ENCODE measurements at places on chromosomes 12 and 14.

DNA sequence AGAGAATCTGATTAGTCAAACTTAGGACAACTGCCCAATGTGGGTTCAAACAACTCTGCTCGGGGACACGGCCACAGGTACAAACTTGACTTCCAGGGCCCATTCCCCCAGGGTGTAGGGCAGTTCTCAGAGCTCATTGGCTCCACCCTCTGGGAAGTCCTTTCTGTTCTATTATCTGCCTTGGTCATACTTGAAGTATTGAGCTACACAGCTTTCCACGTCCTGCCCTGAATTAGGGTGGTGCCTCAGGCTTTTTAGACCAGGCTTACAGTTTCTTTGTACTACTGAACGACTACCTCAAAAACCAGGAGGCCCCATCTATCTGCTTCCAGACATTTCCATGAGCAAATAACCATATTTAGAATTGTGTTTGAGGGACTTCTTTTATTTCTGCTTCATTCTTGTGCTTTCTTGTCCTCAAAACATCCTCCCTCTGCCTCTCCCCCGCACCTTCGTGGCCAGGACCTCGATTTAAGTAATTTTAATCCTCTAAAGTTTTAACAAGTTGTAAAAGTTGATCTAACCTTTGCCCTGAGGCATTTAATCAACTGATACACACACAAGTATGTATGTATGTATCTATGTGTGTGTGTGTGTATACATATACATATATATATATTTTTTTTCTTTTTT is 281.7 kb upstream of the AMIGO2 start:
- peak; percentile 44 for DNase-seq

- no peak for DNase-seq
Measured at GRCh38 chr12:91381309-91381804, 198.7 kb upstream of the DCN start.

- DNase-seq: peak; percentile 58
Measured at GRCh38 chr14:73591690-73592449, at the start of gene ACOT4. Gene ACOT4, plus strand, starts transcription at chr14:73591873. Its CDS starts 87 bp downstream, at chr14:73591960.

DNA sequence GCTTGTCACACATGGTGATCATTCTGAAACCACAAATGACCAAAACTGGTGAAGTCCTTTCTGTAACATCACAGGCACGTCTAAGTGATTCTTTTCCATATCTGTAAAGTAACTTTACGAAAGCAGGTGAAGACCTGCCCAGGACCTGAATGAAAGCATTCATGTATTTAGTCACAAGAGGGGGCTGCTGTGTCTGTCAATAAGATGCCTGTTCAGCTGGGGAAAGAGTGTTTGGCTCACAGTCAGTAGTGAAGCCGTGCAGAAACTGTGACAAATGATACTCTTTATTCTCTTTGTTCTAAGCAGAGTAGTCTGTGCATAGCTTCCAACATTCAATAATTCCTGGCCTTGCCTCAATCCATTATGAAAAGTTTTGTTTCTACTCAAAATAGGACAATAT is 373.5 kb upstream of the OR4E1 start:
- DNase-seq: peak; percentile 11

DNA sequence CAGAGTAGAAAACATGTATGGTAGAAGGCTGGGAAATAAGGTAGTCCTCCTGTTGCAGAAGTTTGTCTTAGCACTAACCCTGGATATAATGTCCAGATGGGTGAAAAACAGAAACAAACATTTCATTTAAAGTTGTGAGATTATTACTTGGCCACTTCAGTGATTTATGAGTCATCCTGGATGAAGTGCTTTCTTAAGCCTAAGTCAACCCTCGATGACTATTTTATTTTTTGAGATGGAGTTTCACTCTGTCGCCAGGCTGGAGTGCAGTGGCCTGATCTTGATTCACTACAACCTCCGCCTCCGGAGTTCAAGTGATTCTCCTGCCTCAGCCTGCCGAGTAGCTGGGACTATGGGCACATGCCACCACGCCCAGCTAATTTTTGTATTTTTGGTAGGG is 10.2 kb downstream of the DLST start:
- no peak for DNase-seq

GRCh38 chr12:116958402-116959197 is 47.9 kb downstream of the FBXW8 start:
- no peak for DNase-seq

DNA sequence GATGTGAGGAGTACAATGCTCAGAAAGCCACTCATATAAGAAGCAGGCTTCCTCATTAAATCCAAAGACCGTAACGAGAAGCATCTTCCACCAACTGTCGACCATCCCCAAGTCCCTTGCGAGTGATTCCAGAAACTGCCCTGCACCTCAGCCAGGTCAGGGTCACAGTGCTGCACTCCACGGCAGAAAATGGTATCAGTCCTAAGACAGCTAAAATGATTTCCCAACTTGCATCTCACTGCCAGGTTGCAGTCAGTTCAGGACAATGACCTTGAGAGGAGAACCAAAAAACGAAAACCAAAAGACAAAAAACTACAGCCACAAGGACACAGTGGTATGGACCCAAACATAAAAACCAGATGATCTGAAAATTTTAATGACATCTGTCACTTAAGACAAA is 20.6 kb downstream of the SBNO1 start:
- no peak for DNase-seq

DNA sequence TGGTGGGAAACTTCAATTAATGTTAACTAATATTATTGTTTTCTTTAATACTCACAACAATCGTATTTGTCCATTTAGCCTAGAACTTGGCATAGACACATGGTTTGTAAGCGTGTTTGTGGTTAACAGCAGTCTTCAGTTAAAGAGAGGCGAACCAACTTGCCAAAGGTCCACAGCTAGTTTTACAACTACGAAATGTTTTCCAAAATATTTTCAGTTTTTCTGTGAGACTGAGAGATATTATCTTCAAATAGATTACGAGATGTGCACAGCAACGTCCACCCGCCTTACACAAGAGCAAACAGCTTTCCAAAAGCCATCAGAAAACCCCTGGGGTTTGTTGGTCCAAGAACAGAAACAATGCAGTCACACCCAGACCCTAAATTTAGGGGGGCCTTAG is 58.6 kb upstream of the RASSF3 start:
- DNase-seq: no peak

- DNase-seq: no peak
Measured at GRCh38 chr12:131737150-131737827, 26.4 kb downstream of the SFSWAP start.

DNA sequence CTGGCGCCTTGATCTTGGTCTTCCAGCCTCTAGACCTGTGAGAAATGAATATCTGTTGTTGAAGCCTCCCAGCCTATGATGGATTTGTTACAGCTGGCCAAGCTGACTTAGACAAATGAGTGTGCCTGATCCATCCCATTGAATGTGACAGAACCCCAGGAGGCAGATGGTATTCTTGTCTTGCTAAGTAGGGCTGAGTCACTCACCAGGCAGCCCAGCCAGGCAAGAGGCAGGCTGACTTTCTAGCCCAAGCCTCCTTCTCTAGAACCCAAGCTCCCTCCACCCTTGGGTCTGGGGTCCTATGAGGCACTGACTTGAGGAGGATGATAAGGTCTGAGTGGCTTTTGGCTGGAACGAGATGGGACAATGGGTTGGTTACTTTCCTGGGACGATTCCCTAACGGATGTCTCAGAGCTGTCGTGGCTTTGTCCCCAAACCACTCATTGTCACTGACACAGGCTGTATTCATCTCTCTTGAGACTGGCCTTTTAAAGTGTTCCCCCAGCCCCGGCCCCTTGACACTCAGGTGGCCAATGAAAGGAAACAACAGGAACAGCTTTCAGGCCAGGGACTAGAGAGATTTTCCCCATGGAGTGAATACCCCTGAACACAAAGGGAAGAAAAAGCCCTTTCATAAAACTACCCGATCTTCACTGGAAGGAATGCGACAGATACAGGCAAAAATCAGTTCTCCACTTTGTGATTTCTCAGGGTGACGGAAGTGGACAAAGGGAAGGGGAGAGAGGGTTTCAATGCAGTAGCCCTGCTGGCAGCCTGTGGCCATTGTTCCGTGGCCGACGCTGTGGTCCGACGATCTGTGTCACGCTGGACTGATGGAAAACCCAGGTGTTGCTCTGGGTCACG is 264.2 kb downstream of the AACS start:
- no peak for DNase-seq

DNA sequence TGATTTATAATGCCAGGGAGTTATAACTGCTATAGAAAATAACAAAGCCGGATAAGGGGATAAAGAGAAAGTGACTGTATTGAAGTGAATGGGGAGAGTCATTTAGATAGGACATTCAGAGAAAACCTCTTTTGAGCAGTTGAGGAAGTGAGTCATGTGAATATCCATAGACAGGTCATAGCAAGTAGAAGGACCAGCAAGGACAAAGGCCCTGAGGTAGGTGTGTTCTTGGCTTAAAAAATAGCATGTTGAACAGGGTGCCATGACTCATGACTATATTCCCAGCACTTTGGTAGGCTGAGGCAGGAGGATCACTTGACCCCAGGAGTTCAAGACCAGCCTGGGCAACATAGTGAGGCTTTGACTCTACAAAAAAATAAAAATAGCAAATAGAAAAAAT is 51.5 kb upstream of the RAP1B start:
- no peak for DNase-seq

- no peak for DNase-seq
Measured at GRCh38 chr12:111359231-111359913, 9.5 kb downstream of the PHETA1 start.

- peak; percentile 87 for DNase-seq
Measured at GRCh38 chr14:75561013-75561432, 17.4 kb upstream of the FLVCR2 start.

- no peak for DNase-seq
Measured at GRCh38 chr14:80762641-80763228, 178.8 kb downstream of the CEP128 start.

DNA sequence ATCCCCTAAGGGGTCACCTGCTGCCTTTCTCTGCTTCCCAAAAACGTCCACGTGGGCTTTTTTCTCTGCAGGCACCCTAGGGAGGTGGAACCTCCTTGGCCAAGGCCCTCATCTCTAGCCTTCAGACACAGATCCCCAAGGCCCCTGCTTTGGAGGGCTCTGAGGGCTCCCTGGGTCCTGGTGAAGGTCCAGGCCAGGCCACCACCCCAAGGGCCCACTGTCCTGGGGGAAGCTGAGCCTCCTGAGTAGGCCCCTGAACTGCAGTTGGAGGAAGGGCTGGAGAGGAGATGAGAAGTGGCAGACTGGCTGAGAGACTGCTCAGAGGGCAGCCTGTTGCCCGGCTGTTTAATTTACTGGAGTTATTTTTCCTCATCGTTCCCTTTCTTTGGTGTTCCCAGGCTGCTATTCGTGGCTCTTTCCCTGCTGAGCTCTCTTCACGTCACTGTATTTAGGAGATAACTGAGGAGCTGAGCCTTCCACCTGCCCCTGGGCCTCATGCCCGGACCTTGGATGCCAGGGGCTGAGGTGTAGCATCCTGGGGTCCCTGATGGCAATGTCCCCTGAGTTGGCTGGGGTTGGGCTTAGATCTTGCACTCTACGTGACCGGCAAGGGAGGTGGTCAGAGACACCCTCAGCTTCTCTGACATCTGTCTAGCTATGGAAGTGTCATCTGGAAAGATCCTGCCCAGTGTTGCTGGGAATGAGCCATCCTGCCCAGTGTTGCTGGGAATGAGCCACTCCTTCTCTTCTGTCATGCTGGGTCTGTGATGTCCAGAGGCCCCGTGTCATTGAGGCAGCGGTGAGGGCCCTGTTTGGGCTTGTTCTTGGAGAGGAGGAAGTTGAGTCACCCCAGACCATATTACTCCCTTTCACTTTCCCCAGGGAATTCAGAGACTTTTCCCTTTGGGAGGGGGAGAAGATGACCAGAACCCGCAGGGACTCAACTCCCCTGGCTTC is 139.8 kb downstream of the TSPAN9 start:
- DNase-seq: no peak

DNA sequence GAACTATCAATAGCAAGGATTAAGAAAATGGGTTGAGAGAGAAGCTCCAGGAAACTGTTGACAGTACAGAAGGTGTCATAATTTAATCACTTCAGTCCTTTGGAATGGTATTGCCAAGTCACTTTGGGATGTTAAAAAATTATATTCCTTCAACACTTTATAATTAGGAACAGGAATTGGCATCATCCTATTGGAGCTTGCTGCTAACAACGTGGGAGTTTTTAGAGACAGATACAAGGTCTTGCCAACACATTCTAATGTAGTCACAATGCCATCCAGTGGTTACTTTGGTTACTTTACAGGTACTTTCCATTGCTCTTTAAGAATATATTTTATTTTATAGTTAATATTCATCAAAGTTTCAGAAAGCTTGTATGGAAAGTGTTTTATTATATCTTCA is 310.1 kb downstream of the SYT1 start:
- no peak for DNase-seq

DNA sequence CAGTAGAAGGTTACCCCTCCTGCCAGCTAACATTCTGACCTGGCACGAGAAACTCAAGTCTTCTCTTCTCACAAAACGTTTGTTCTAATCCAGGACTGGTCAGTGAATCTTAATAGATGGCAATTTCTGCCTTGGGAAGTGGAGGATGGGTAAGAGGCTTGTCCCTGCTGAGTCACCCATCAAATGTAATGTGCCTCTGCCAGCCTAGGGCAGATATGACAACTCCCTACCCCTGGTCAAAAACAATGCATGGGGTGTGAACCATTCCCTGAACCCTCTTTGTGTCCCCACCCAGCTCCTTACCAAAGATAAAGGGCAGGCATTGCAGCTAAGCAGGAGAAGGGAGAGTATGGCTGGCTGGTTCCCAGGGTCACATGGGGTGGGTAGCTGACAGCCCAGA is 1052.9 kb downstream of the GALC start:
- DNase-seq: no peak

DNA sequence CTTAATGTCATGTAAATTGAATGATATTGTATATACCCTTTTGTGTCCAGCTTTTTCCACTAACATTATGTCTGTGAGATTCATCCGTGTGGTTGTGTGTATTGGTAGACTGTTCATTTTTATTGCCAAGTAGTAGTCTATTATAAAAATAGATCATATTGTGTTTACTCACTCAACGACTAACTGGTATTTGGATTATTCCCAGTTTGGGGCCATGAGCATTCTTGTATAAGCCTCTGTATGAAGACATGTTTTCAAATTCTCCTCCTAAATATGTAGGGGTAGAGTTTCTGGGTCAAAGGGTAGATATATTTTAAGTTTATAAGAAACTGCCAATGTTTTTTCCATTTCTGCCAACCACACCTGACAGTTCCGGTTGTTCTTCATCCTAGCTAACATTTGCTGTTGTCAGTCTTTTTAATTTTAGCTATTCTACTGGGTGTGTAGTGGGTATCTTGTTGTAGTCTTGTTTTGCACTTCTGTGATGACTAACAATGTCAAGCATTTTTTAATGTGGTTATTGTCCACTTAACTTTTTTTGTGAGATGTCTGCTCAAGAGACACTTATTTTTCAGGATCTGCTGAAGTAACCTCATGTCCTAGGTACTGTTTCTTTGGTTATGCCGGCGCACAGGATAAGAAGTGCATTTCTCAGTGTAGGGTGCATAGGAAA is 93.2 kb downstream of the DACT1 start:
- no peak for DNase-seq

GRCh38 chr12:109982210-109982609 is 14.0 kb downstream of the GIT2 start:
- no peak for DNase-seq

DNA sequence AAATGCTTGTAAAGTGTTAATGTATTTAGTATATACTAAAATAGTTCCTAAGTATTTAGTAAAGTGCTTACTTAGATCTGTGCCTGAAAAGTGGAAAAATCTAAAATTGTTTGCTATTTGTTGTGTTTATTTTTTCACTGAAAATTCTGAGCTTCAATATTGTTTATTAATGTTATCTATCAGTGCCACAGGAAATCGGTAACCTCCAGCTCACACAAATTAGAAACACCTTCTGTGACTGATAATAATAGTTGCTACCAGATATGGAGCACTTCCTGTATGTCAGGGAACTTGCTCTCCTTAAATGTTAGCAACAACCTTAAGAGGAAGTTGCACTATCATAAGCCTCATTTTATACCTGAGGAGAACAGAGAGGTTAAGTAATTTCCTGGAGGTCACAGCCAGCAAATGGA is 723 bp upstream of the LRP10 start:
- no peak for DNase-seq

Data from HuH-7 (cell line).